ENCODE measurements at places on chromosomes 2 and 18.

- no peak for DNase-seq
Observed at GRCh38 chr2:11239666-11240462, 84.6 kb downstream of the SLC66A3 start.

- no peak for DNase-seq
Observed at GRCh38 chr2:222677981-222678380, 6.5 kb downstream of the MOGAT1 start.

- no peak for DNase-seq
Observed at GRCh38 chr2:207225773-207226172, 60.0 kb upstream of the KLF7 start.

GRCh38 chr2:216701544-216701943 is 6.2 kb upstream of the IGFBP5 start:
- DNase-seq: no peak

DNA sequence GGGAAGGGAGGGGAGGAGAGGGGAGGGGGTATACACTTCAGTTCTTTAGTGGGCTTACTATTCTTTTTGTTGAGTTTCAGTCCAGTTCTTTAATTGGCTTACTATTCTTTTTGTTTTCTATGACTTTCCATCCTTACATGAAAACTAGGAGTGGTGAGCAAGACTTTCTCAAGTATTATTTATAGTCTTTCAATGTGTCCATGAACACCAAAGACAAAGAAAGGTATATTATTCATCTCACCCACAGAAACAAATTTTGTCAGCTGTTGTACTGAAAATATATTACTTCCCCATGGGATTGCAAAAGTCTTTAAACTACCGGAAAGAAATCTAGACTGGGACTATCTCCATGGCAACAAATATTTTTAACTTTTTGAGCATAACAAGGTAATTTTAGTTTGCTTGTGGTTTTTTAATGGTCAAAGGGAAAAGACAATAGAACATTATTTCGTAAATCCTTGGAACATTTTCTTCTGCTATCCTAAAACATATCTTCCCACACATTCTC is 17.6 kb downstream of the ADAM17 start:
- no peak for DNase-seq

DNA sequence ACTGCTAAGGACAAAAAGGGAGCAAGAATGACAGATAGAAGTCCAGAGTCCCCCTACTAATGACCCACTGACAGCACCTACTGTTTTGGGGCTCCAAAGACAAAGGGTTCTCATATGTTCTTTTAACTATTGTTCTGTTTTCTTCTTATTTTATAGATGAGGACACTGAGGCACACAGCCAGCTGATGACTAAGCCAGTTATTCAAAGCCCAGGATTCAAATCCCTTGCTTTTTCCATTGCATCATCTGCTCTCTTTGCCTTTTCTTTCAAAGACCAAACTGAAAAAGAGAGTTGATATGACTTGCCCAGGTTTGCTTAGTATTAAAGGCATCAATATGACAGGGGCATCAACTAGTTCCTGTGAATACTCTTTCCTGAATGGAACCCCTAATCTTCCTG is 299.8 kb downstream of the LRATD1 start:
- DNase-seq: no peak
